IPS DF 6.9 (cell line): ENCODE measurements at places on chromosomes 4 and X.

GRCh38 chrX:119189115-119189514 lies 47.0 kb upstream of the PGRMC1 start:
- H3K4me1 ChIP-seq = no peaks in the 10 kb centered on the region
- H3K4me3 ChIP-seq = no peak overlapping the region
- H3K27me3 ChIP-seq = no peaks in the 10 kb centered on the region
- DNase-seq = no peak
- H3K36me3 ChIP-seq = no peaks in the 10 kb centered on the region

- H3K4me1 ChIP-seq = no peaks in the 10 kb centered on the region
- no peak overlapping the region for H3K27ac ChIP-seq
- H3K4me3 ChIP-seq = no peak overlapping the region
Measured at GRCh38 chr4:1464581-1465171, 58.4 kb upstream of the NKX1-1 start.

DNA sequence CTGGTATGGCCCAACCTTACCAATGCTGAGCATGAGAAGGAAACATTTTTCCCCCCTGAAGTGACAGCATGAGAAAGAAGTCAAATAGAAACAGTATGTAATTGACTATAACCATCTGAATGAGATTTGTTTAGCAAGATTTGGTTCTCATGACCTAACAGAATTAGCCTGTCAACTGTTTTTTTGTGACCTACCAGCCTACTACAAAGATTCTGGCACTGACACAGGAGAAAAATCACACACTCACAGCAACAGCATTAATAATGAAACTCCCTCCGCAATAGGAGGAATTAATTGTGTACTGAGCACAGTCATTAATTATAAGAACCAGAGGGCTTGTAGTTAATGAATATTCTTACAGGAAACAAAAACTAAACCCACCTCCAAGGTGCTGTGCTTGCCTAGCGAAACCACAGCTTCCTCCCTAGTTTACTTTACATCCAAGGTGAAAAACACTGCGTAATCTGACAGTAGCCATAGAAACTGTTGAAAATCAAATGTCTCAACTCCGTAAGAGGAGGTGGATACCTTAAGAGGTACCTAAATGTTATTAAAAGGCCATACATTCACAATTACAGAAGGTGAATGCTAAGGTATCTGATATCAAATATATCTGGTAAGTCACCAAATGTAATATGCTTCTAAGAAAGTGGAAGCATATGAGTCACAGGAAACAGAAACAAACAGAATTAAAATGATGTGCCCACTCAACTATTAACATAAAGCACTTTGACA lies 34.9 kb downstream of the MMRN1 start:
- H3K27me3 ChIP-seq = no peaks in the 10 kb centered on the region
- no peaks in the 10 kb centered on the region for H3K4me1 ChIP-seq

- H3K27me3 ChIP-seq = no peaks in the 10 kb centered on the region
- H3K36me3 ChIP-seq = no peaks in the 10 kb centered on the region
- no peak overlapping the region for H3K4me3 ChIP-seq
Measured at GRCh38 chr4:66653937-66654336, 891.4 kb downstream of the CENPC start.

DNA sequence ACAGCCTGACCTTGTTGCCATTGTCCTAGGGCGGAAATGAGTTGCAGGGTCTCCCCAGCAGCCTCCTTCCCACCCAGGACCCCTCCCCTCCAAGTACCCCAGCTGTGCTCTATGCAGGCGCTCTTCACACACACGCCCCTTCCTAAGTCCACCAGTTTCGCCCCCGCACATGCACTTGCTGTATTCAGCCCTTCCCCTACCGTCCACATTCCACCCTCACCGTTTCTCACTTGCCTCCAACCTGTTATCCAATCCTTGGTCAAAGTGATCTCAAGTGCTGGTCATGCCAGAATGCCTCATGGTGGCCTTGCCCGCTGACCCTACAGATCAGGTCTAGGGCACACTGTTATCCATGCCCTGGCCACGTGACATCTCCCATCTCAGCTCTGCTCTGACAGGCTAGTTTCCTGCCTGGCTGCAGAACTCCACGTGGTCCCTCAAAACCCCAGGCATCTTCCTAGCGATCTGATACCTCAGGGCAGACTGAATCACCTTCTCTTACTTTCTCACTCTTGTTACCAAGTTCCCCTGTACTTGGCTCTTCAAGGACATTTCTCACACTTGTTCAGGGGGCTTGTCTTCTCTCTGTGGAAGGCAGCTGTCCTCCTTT lies 39.7 kb downstream of the NSG1 start:
- no peak overlapping the region for H3K4me3 ChIP-seq
- no peak for DNase-seq
- H3K36me3 ChIP-seq = no peaks in the 10 kb centered on the region
- H3K27ac ChIP-seq = no peak overlapping the region
- H3K4me1 ChIP-seq = peaks cover 21% of the 10 kb centered on the region

GRCh38 chrX:13101441-13102139 lies 57.2 kb upstream of the FAM9C start:
- H3K27me3 ChIP-seq = no peaks in the 10 kb centered on the region
- no peaks in the 10 kb centered on the region for H3K4me1 ChIP-seq

GRCh38 chr4:110485452-110485851 lies 9.5 kb downstream of the ENPEP start:
- H3K27ac ChIP-seq = no peak overlapping the region
- no peak overlapping the region for H3K4me3 ChIP-seq
- H3K4me1 ChIP-seq = 0 out of 2 replicates have a peak, but pooled peaks cover 1% of the 10 kb centered on the region
- no peaks in the 10 kb centered on the region for H3K36me3 ChIP-seq
